Hematopoietic multipotent progenitor cell treated with erythropoietin and hydrocortisone succinate and interleukin-3 and kit ligand, for 4 days (in vitro differentiated cells): ENCODE measurements at places on chromosomes 5 and 9.
A peak's percentile ranks its signal among the peaks of the same experiment; 100 is the strongest.

DNA sequence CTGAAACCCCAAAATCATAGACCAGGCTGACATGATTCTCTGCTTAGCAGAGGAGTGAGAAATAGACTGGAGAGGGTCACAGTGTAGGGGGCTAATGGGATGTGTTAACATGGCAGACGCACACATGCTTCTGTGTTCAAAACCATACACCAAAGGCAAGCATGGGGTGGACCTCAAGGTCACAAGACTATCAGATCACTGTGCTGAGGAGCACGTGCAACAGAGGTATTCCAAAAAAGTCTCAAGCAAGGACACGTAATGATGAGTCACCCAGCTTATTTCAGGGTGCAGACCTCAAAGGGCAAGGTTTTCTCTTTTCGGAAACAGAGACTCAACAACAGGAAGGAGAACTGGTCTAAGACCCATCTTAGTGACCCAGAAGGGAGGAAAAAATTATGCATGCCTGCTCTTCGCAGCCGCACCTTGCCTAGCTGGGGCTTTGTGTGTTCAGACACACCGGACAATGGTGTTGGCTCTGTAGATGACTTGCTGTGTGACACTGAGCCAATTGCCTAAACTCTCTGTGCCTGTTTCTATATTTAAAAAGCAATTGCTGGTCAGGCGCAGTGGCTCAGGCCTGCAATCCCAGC, 20.3 kb downstream of the WHRN start:
- peak; percentile 24 for DNase-seq

DNA sequence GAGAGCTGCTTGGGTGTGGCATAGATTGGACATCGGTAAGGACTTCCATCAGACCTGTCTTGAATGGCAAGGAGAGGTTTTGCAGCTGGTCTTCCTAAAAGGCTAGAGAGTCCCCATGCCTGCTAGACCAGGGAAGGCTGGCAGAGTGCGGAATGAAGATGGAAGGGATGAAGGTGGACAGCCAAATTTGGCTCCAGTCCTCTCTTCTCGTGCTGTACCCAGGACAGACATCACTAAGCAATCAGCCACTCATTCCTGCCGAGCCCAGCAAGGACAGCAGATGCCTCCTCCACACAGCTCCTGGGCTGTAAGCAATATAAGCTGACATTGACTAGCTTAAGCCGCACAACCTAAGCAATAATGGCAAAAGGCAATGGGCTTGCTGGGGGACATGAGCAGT, 112.0 kb downstream of the OLFM1 start:
- no peak for DNase-seq

DNA sequence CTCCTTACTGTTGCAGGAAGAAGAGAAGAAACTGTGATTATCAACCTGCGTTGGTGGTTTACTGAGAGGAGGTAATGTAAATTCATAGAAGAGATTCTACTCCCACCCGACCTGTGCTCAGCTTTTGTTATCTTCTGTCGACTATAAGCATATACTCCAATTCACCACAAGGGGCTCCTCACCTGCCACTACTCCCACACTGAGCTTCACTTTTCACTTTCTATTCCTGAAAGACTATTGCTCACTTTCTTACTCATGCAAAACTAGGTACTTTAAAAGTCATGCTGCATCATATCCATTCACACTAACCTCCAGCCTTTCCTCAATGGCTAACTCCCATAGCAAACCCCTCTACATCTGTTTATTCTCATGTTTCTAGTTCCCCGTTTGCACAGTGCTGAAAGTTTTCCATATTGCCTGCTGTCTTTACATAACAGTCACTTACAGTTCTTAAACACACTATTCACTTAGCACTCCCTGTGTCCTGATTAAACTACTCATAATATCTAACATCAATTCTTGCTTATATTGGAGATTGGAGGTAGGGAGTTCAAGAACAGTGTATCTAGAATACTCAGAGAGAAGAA, 1062.6 kb downstream of the NR2F1-AS1 start:
- peak; percentile 18 for DNase-seq

- DNase-seq: peak; percentile 59
These were observed 2.4 kb upstream of the PPP2R2B start for GRCh38 chr5:146880966-146881365.

GRCh38 chr9:115691693-115692092, 461.9 kb upstream of the PAPPA start:
- DNase-seq: no peak

DNA sequence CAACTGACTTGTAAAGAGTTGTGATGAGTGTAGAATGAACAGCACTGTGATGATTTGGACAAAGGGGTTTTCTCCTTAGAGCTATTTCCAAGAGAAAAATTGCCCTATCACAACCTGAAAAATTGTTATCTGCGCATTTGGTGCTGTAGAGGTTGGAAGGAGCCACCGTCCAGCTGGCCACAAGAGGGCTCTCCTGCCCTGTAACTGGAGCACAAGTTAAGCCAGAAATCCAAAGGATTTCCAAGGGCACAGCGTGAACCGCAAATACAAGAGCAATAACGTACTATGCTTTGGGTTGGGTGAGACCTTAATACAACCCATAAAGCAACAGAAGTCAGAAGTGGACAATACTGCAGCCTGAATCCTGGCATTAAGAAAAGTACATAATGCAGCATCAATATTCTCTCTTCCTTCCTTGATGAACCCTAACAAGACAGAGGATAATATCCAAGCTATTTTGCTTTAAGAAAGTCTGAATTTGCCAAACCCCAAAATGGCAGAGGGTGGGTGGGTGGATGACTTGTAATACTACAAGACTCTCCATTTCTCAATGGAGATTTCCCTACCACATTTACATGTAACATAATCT, 56.8 kb upstream of the SMIM32 start:
- peak; percentile 68 for DNase-seq

- DNase-seq: peak; percentile 8
These were observed 46.7 kb upstream of the SPATA31C2 start for GRCh38 chr9:88184976-88185375.

DNA sequence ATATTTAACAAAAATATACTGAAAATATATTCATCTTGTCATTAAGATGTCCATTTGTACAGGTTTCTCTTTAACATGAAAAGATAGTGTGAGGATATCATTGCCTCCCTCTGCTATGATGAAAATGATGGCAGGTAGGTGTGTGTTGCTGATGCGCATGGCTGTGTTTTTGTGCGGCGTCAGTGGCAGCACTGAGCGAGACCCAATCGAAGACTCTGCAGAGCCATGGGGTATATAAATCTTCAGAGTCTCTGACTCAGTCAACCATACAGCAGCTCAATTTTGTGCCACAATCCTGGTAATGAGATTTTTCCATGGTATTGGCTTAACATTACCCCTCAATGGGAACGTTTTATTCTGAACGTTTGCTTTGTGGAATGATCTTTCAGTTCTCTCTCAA, 153.5 kb upstream of the IQGAP2 start:
- DNase-seq: no peak

- DNase-seq: no peak
These were observed 7.3 kb upstream of the ARL15 start for GRCh38 chr5:54317511-54318260.

GRCh38 chr5:42640835-42641234, 115.8 kb upstream of the CCDC152 start:
- DNase-seq: no peak

DNA sequence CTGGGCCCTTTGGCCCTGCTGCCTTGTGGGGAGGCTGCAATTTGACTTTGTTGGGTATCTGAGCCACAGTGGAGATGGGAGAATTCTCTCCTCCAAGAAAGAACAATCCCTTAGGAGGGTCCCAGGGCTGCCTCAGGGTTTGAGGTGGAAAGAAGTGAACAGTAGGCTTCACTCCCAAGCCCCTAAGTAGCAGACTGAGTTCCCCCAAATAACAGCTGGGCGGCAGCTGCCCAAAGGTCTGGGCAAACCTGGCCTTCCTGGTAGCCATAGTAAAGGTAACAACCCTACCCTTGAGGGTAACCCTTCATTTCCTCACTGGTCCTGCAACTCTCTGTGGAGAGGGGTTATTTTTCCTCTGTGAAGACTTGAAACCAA, 746 bp downstream of the RGS3 start:
- DNase-seq: no peak

GRCh38 chr5:143350341-143350740, 53.1 kb downstream of the NR3C1 start:
- DNase-seq: no peak

- no peak for DNase-seq
These were observed 75.4 kb upstream of the TBC1D2 start for GRCh38 chr9:98330831-98331230.

- no peak for DNase-seq
These were observed 284.0 kb downstream of the TMEM38B start for GRCh38 chr9:105978336-105978735.

GRCh38 chr5:74034733-74035132, 408.7 kb downstream of the ARHGEF28 start:
- DNase-seq: no peak

GRCh38 chr5:117082977-117083376, 508.4 kb upstream of the SEMA6A start:
- DNase-seq: no peak

DNA sequence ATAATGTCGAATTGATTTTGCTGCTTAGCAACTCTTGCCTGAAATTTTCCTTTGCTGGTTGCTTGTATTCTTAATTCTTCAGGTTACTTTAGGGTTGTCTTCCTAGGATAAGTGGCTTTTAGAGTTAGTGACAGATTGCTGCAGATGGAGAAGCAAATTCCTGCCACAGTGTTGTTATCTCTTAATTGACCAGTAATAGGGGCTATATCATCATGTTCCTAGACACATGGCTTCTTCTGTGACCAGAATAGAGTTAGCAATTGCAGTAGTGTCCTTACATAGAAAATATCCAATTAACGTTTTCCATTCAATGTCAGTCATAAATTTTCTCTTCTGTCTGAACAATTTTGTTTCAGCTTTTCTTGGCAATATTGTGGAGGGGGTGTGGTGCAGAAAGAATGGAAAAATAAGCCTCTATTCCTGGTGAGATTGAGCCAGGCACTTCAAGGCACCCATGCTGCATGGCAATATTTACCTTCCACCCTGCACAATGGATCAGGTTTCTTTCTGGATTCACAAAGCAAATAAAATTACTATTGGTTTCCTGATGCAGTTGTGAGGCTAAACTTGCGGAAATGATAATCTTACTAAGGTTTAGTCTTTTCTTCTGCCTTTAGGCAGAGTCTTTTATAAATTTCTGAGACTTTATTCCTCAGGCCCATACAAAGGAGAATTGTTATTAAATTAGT, 1481.5 kb downstream of the EFNA5 start:
- DNase-seq: no peak

DNA sequence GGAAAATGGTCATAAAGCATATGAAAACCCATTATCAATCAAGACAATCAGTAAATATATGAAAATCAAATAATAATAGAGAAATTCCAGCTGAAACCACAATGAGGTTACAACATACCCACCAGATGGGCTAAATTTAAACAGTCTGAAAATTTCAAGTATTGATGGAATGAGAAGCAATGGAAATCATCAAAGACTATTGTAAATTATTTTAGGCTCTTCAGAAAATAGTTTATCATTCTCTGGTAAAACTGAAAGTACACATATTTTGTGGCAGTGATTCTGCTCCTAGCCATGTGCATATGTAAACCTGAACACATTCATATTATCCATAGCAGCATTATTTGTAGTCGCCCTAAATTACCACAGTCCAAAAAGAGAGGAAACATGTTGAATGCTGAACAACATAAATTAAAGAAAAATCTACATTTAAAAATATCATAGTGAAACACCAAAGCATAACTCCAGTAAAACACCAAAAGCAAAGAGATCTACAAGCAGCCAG, 215.3 kb downstream of the PRELID2 start:
- no peak for DNase-seq

DNA sequence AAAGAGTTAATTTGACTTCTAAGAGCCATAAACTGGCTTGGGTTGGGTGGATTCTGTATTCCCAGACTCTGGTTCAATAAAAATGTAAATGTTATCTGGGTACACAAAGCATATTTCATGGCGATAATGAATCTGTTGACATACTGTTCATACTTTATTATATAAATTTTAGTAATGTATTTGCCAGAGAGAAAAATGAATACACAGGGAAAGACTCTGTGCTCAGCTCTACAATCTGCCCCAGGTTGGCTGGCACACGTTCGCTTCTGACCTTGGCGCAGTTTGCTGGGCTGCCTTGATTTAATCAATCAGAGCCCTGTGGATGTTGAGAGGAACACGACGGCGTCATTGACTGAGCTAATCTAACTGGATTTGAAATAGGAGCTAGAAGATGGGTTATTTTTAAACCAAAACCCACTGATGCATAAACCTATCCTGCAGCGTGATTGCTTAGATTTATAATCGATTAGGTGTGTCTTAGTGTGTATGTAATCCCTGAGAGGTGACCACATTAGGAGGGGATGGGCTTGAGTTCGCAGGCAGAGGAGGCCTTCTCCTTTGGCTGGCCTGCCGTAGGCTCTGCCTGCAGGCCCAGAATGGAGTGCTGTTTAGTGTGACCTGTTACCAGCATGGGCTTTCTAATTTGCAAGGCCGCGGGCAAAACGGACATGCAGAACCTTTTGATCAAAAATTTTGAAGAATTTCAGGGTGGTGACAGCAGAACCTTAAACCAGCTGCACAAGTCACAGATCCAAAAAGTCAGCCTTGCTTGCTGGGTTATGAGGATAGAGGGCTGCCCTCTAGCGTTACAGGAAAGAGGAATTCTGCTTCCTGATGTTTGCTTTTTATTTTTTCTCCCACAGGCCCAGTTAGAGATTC, 3.9 kb upstream of the ADCY2 start:
- peak; percentile 30 for DNase-seq

GRCh38 chr9:512555-513272, 298.0 kb downstream of the DOCK8 start:
- DNase-seq: no peak

DNA sequence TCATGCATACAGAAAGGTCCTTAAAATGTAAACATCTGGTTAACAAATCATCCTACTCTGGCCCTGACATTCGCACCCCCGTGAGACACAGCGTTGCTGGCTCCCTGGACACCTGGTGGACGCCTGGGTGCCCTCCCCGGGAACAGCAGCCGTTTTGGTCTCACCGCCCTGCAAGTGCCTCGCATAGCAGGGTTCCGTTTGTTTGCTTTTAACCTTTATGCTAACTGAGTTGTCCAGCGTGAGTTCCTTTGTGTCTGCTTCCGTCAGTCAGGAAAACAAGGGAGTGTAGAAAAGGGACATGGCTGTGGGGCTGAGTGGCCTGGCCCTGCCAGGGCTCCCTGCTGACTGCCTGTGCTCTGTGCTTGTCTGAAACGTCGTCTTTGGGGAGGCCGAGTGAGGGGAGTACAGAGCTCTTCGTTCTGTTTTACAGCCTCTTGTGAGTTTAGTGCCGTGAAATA, 91.8 kb upstream of the CACNA1B start:
- DNase-seq: no peak

GRCh38 chr5:31378838-31379237, 153.1 kb downstream of the DROSHA start:
- DNase-seq: peak; percentile 5

GRCh38 chr9:2132484-2133082, 117.4 kb downstream of the SMARCA2 start:
- peak; percentile 64 for DNase-seq

GRCh38 chr9:71669284-71669995, 98.9 kb downstream of the CEMIP2 start:
- no peak for DNase-seq
